HepG2 (cell line): ENCODE measurements at places on chromosomes 5 and 9.

DNA sequence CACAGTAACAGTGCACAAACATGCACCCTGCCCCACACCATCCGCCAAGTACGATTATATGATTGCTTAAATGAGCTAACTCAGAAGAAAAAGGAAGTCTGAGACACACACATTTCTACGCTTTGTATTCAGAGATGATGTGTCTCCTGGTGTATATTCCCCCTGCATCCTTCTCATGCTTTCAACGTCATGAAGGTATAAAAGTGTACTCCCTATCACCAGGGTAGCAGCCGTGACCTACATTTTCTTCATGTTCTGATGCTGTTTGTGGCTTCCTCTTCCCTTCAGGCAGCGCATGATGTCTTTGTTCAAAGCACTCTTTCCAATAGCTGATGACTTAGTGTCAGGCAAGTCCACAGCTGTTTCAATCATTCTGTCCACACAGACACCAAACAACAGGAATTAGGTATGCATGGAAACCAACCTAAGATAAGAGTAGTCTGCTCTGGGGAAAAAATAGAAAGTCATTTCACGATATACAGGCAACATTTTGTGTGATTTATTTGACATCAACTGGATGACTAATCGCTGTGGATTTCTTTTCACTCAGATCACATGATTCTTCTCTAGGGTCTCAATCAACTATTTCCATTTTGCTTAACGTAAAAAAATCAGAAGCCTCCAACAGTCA lies 269.4 kb upstream of the PTGER4 start:
- no peak overlapping the region for H3K27ac ChIP-seq
- H3K4me3 ChIP-seq = no peak overlapping the region
- H3K36me3 ChIP-seq = no peaks in the 10 kb centered on the region
- peaks cover 23% of the 10 kb centered on the region for H3K4me1 ChIP-seq
- no peak for DNase-seq

DNA sequence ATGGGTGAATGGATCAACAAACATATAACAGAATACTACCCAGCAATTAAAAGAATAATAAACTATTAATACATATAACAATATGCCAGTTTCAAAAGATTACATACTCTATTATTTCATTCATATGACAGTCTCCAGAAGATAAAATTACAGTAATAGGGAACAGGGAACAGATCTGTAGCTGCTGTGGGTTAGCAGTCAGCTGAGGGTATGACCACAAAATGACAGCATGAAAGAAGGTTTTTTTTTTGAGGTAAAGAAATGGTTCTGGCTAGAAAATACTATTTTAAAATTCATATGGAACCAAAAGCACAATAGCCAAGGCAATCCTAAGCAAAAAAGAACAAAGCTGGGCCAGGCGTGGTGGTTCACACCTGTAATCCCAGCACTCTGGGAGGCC lies 73.0 kb upstream of the NR5A1 start:
- peaks cover 22% of the 10 kb centered on the region for H3K4me1 ChIP-seq
- DNase-seq = no peak
- H3K4me3 ChIP-seq = no peak overlapping the region
- H3K27me3 ChIP-seq = no peaks in the 10 kb centered on the region
- no peaks in the 10 kb centered on the region for H3K36me3 ChIP-seq

DNA sequence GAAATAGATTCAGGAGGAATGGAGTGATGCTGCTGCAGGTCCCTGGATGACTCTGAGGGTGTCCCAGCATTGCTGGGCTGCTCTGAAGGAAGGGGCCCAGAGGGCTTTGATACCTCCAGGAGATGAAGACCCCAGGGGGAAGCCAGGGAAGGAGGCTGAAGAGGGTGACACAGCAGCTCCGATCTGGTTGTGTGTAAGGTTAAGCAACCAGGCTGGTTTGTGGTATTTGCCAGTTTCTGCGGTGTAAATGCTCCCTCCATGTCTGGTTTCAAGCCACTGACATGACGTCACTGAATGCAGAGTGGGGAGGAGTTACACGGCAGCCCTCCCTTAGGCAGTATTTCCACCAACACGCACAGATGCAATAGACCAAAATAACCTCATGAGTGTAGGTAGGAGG lies 40.0 kb upstream of the ORM1 start:
- DNase-seq = no peak
- H3K27ac ChIP-seq = no peak overlapping the region
- H3K36me3 ChIP-seq = peaks cover 49% of the 10 kb centered on the region
- H3K4me1 ChIP-seq = no peaks in the 10 kb centered on the region
- no peaks in the 10 kb centered on the region for H3K27me3 ChIP-seq

GRCh38 chr5:10934783-10935355 lies 173.8 kb upstream of the DAP start:
- DNase-seq = no peak
- no peaks in the 10 kb centered on the region for H3K4me1 ChIP-seq
- no peaks in the 10 kb centered on the region for H3K36me3 ChIP-seq
- no peak overlapping the region for H3K4me3 ChIP-seq

DNA sequence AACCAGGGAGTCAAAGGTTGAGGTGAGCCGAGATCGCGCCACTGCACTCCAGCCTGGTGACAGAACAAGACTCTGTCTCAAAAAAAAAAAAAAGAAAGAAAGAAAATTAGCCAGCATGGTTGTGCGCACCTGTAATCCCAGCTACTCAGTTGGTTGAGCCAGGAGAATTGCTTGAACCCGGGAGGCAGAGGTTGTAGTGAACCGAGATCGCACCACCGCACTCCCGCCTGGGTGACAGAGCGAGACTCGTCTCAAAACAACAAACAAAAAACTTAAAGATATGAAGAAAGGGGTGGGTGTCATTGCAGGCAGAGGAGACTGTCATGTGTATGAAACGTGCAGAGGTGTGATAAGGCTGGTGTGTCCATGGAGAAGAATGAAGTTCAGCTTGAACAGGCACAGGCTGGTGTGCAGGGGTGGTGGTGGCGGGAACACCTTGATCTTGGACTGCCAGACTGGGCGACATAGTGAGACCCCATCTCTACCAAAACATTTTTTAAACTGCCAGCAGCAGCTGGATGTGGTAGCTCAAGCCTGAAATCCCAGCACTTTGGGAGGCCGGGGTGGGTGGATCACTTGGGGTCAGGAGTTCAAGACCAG lies 69.6 kb downstream of the UGCG start:
- no peak overlapping the region for H3K4me3 ChIP-seq
- DNase-seq = no peak
- no peaks in the 10 kb centered on the region for H3K36me3 ChIP-seq

DNA sequence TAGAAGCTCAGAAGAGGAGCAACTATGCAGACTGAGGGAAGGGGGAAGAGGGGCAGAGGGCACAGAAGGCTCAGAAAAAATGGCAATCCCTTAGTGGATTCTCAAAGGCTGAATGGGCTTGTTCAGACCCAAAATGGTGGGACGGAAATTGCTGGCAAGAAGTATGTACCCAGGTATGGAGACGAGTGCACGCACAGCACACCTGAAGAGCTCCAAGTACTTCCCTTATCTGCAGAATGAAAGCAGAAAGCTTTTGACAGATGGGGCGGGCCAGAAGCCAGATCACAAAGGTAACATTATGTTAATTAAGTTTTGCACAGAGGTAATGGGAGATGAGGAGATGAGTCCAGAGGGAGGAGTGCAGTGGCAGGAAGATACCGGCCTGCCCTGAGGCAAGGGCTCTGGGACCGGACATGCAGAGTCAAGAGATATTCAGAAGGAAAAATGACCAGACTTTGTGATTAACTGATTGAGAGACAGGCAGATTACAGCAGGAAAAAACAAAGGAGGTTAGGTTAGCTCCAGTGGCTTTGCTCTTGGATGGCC lies 138.1 kb upstream of the PIK3R1 start:
- peaks cover 37% of the 10 kb centered on the region for H3K4me1 ChIP-seq
- H3K4me3 ChIP-seq = no peak overlapping the region
- no peak for DNase-seq
- H3K27ac ChIP-seq = no peak overlapping the region

- no peaks in the 10 kb centered on the region for H3K4me1 ChIP-seq
- DNase-seq = no peak
- no peaks in the 10 kb centered on the region for H3K27me3 ChIP-seq
- H3K27ac ChIP-seq = no peak overlapping the region
Observed at GRCh38 chr5:96772111-96772510, 35.6 kb downstream of the ERAP1 start.

DNA sequence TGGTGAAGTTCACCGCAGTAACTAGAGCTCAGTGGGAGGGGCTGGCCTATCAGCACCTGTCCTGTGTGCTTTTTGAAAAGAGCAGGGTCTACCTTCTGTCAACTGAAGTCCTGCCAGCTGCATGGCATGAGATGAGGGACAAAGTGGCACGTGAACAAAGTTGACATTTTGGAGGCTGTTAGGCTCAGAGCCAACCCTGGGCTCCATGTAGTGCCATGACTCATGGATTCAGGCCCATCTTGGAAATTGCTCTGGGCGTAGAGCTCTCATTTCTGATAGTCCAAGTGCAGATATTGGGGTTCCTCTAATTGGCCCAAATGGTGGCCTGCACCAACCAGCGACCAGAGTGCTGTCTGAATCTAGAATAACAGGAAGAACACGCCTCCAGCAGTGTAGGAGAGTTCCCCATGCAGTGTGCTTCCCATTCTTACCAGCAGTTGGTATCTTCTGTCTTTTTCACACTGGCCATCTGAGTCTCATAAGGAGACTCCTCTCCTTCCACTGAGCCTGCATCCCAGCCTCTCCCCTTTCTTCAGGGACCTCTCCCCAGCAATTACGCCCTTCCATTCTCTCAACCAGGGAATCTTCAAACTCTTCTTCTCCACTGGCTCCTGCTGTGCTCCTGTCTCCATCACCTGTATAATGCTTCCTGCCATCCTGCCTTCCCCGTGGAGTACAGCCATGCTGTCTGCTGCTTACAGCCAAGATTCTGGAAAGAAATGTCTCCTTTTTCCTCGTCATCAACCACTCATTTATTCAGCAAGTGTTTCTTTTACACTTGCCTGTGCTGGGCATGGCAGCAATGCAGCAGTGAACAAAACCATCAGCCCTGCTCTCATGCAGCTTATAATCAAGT lies 30.4 kb downstream of the IRF1 start:
- no peak overlapping the region for H3K4me3 ChIP-seq
- H3K4me1 ChIP-seq = peaks cover 100% of the 10 kb centered on the region
- DNase-seq = no peak
- no peaks in the 10 kb centered on the region; the same call in 1 of the 2 replicates for H3K27me3 ChIP-seq

GRCh38 chr5:149550594-149551226 lies 529 bp downstream of the CSNK1A1 start:
- H3K27ac ChIP-seq = peak overlapping the region; percentile 97
- peaks cover 5% of the 10 kb centered on the region for H3K36me3 ChIP-seq
- no peak for DNase-seq
- H3K4me3 ChIP-seq = peak overlapping the region; percentile 98

GRCh38 chr5:169592937-169593650 lies 9.5 kb downstream of the SPDL1 start:
- no peaks in the 10 kb centered on the region for H3K27me3 ChIP-seq
- peaks cover 5% of the 10 kb centered on the region for H3K36me3 ChIP-seq
- H3K4me3 ChIP-seq = no peak overlapping the region
- DNase-seq = no peak
- H3K4me1 ChIP-seq = no peaks in the 10 kb centered on the region

DNA sequence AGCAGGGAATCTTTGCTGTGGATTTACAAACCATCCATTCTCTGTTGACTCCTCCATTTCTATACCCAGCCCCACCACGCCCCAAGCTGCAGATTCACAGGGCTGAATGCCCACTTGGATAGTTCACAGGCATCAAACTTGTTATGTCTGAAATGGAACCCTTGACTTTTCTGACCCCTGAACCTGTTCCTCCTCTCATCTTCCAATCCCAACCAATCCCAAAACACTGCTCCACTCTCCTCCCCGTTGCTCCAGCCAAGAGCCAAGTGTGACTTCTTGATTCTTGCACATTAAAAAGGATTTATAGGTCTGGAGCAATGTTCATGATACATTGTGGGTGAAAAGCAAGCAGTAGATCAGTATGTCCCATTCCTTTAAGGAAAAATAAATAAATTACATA lies 145.6 kb downstream of the DAB2IP start:
- no peaks in the 10 kb centered on the region for H3K4me1 ChIP-seq
- no peaks in the 10 kb centered on the region for H3K36me3 ChIP-seq
- no peak overlapping the region for H3K4me3 ChIP-seq
- DNase-seq = no peak
- peaks cover 9% of the 10 kb centered on the region; the same call in 1 of the 3 replicates for H3K27me3 ChIP-seq
- no peak overlapping the region for H3K27ac ChIP-seq

- DNase-seq = peak; percentile 77
- H3K36me3 ChIP-seq = no peaks in the 10 kb centered on the region
- H3K27ac ChIP-seq = peak overlapping the region; percentile 24
Observed at GRCh38 chr9:81522716-81523551, 166.4 kb downstream of the TLE1 start.

- H3K36me3 ChIP-seq = no peaks in the 10 kb centered on the region
- H3K4me1 ChIP-seq = peaks cover 60% of the 10 kb centered on the region
- H3K4me3 ChIP-seq = no peak overlapping the region
- no peak for DNase-seq
- no peak overlapping the region for H3K27ac ChIP-seq
Observed at GRCh38 chr5:80591352-80591751, 21.3 kb upstream of the ANKRD34B start.

DNA sequence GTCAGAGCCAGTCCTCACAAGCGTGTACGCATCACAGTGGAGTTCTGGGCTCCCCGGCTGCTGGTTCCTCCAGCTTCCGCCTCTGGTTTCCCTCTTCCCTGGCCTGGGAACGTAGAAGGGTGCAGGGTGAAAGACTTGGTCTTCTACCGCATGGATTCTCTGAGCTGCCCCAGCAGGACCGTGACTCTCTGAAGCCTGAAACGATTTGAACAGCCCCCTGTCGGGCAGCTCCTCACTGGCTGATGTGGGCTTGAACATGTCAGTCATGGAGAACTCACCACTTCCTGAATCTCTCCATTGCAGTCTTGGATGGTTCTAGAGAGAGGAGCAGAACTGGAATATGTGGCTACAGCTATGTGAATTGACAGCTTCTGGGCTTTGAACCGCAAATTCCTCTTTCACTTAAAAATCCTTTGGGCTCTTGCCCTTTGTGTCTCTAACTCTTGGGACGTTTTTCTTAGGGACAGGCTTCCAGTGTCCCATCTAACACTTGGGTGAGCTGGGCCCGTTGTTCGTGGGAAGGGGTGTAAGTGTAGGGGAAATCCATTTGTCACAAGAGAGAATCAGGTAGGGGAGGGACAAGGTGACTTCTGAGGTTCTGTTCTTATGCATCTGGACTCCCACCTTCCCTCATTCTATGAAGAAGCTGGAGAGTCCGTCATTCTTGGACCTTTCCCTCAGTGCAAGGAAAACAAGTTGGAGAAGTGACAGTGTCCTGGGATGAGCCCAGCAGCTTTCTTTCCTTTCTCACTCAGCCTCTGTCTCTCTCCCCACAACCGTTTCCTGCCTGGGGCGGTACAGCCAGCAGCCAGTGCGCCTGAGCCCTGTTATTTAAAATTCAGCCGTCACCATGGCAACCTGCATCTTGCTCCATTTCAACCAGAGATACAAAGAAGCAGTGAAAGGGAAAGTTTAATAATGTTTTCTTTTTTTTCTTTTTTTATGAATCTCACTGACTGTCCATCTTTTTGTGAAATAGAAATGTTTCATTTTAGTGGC lies 84.7 kb downstream of the PTTG1 start:
- no peaks in the 10 kb centered on the region for H3K27me3 ChIP-seq
- H3K4me1 ChIP-seq = peaks cover 43% of the 10 kb centered on the region
- no peaks in the 10 kb centered on the region for H3K36me3 ChIP-seq
- H3K4me3 ChIP-seq = no peak overlapping the region
- DNase-seq = no peak

- H3K4me3 ChIP-seq = peak overlapping the region; percentile 97
- no peaks in the 10 kb centered on the region for H3K27me3 ChIP-seq
- H3K36me3 ChIP-seq = peaks cover 36% of the 10 kb centered on the region
- peak overlapping the region; percentile 99 for H3K27ac ChIP-seq
Observed at GRCh38 chr5:179822444-179822990, 1.8 kb downstream of the SQSTM1 start.
